ENCODE measurements at places on chromosomes 2 and 18.

GRCh38 chr18:27824275-27824674 lies 352.7 kb downstream of the CDH2 start:
- DNase-seq: no peak

DNA sequence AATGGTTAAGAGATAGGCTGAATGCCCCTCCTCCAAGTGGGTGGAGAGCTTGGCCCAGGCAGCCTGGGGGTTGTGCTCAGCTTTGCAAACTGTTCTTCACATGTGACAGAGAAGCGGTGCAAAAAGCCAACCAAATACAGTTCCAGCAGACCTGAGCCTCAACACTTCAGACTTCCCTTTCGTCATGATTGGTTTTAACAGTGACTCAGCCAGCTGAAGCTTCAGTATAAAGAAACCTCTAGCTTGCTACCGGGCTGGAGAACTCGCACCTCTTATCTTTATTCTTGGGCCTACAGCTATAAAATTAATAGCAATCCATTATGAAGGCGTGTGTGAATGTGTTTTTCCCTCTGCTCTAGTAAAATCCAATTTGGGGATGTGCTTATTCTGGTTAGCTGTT lies 20.0 kb downstream of the SETBP1 start:
- no peak for DNase-seq

DNA sequence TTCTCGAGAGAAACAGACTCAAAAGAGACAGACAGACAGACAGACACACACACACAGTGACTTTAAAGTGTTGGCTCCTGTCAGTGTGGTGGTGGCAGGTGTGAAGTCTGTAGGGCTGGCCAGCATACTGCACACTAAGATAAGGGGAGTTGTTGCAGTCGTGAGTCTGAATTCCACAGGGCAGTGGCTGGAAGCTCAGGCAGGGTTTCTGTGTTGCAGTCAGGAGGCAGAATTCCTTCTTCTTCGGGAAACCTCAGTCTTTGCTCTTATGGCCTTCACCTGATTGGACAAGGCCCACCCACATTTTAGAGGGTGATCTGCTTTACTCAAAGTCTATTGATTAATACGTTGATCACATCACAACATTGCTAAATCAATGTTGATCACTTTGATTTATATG lies 478.4 kb upstream of the HS6ST1 start:
- DNase-seq: no peak

- DNase-seq: no peak
Observed at GRCh38 chr18:67279988-67280387, 236.5 kb downstream of the DSEL start.

DNA sequence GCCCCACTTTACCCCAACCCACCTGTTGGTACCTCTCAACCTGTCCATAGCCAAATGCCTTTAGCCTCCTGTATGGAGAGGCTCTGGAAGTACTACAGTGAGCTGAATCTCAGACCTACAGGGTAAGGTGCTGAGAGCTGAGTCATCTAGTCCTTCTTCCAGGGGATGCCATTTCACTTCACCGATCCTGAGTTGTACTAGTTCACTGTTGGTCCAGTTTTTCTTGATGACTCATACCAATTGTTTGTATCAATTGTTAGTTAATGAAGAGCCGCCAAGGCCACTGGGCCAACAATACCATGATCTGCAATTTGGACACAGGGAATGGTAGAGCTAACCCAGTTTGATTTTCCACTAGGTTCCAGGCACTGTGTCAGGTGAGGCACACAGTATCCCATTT lies 257.0 kb downstream of the CLIP4 start:
- DNase-seq: no peak

DNA sequence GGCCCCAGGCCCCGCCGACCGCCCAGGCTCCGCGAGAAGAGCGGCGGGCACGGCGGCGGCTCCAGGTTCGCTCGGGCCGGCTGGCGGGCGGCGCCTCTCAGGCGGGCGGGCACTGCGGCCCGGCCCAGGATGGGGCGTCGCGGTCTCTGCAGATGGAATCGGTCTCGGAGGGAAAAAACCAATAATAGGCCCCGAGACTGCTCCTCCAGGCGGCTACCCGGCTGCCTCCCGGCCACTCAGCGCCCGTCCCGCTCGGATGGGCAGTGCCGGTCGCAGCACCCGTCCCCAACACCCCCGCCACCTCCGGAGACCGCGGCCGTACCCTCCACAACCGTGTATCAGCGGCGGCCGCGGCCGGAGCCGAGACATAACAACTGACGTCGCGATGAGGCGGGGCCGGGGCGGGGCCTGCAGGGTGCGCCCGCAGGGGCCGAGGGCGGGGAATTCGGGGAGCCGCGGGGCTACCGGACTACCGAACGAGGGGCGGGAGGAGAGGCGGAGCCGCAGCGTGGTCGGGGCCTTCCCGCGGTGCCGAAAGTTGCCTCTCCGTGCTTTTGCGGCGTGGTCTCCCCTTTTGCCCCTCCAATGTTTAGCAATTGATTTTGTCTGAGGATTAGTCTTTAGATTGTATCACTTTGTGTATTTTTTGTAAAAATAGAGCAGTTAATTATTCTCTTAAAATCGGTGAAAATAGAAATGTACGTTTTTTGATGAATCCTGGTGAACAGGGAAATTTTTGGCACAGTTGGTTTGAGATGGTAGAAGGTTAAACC lies at the start of gene RNF103:
Gene RNF103 (minus strand): TSS at position 372 of the 773 bp plus-strand sequence. CDS start 979 bp downstream, outside the sequence.
- peak; percentile 82 for DNase-seq

- no peak for DNase-seq
Observed at GRCh38 chr2:12722447-12723316, 5.9 kb downstream of the TRIB2 start.

GRCh38 chr2:236677368-236677767 lies 107.7 kb downstream of the ACKR3 start:
- no peak for DNase-seq

DNA sequence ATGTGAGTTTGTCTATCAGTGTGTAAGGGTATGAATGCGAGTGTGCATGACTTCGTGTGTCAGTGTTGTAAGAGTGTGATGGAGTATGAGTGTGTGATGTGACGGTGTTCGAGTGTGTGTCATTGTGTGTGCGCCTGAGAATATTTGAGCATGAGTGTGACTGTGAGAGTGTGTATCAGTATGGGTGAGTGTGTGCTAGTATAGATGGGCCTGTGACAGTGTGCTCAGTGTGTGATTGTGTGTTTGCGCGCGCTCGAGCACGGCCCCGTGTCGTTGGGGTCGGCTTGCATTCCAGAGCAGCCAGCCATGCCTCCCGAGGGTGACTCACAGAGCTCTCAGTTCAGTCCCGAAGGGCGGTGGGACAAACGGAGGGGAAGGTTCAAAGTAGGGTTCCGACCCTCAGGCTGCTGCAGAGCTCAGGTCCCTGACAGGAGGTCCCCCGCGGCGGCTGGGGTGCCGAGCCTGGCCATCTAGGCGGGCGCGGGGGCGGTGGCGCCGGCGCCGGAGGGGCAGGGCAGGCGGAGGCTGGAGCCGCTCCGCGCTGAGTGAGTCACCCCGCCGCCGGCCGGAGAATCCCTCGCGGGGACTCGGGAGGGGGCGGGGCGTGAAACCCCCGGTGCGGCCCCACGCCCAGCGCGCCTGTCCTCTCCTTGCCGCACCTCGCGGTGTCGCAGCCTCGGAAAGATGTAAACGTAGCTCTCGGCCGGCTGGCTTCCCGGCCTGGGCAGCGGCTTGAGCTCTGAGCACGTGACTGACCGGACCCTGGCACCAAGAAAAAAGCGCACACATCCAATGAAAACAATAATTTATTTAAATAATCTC lies 3.8 kb downstream of the DLX2 start:
- no peak for DNase-seq

- no peak for DNase-seq
Observed at GRCh38 chr2:6893876-6894482, 16.4 kb downstream of the RSAD2 start.

GRCh38 chr2:138252587-138252986 lies 249.0 kb upstream of the SPOPL start:
- DNase-seq: no peak

- DNase-seq: no peak
Observed at GRCh38 chr18:63128237-63128974, 191.2 kb downstream of the BCL2 start.

GRCh38 chr18:39434223-39434920 lies 1868.8 kb upstream of the CELF4 start:
- DNase-seq: no peak

DNA sequence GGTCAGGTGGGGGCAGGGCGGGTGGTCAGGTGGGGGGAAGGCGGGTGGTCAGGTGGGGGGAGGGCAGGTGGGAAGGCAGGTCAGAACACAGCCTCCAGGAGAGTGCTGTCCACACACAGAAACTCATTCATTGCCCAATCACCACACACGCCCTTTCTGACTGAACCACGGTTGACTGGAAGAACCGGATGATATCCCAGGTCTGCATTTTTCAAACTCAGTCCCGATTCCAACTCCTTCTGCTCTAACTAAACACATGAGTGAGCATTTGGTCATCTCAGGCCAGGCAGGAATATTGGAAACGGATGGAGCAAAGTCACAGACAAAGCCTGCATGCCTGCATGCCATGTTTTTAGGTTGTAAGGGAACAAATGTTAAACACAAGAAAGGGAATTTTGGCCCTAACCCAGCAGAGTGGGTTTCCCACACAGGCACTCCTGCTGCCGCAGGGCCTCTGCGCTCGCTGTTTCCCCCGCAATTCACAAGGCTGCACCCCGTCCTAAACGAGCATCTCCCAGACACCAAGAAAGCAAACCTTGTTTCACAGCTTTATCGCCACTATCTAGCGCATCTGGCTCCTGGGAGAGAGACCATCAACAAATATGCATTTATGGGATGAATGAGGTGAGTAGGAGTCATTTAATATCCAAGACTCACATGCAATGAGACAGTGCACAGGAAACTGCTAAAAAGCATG lies 100.1 kb downstream of the ZNF516 start:
- no peak for DNase-seq

- no peak for DNase-seq
Observed at GRCh38 chr2:4354678-4355077, 651.3 kb downstream of the DCDC2C start.

- DNase-seq: peak; percentile 17
Observed at GRCh38 chr2:177074099-177074710, 138.4 kb upstream of the HNRNPA3 start.

DNA sequence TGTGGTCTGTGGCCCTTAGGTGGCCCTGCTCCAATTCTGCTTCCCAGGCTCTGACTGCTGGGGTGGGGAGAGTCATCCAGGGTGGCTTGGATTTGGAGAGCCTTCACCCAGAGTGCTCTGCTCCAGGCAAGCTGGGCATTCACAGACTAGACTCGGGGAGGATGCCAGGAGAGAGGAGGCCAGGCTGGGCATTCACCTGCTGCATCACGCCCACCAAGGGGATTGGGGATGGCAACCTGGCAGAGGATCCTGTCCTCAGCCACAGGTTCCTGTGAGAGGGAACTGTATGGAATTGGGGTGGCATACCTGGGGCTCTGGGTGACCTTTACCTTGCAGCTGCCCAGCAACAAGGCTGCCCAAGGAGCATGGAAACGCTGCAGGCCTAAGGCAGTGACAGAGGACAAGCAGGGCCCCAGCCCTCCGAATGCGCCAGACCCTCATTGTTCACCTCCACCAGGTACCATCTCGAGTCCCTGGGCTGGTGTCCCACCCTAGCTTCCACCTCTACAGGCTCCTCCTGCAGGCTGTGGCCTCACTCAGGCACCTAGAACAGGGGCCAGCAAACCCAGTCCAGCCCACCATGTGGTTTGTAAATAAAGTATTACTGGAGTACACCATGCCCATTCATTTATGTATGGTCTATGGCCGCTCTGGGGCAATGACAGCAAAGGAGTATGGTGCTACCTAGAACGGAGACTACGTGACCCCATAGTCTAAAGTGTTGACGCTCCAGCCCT lies 255.3 kb upstream of the RAB6C start:
- no peak for DNase-seq

- peak; percentile 59 for DNase-seq
Observed at GRCh38 chr18:24913507-24914170, 438.3 kb downstream of the ZNF521 start.

DNA sequence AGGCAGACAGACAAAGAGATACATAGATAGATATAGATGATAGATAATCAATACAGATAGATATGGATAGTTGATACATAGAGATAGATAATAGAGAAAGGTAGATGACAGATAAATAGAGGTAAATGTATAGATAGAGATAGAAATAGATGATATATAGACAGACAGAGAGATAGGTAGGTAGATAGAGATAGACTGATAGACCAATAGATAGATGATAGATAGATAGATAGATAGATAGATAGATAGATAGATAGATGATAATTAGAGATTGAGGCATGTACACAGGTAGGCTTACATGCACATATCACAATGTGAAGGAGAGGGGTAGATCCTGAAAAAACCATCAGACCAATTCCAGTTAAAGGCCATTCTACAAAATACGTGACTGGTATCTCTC lies 724.7 kb downstream of the GALR1 start:
- no peak for DNase-seq

GRCh38 chr2:9753665-9754531 lies 89.4 kb upstream of the TAF1B start:
- no peak for DNase-seq

DNA sequence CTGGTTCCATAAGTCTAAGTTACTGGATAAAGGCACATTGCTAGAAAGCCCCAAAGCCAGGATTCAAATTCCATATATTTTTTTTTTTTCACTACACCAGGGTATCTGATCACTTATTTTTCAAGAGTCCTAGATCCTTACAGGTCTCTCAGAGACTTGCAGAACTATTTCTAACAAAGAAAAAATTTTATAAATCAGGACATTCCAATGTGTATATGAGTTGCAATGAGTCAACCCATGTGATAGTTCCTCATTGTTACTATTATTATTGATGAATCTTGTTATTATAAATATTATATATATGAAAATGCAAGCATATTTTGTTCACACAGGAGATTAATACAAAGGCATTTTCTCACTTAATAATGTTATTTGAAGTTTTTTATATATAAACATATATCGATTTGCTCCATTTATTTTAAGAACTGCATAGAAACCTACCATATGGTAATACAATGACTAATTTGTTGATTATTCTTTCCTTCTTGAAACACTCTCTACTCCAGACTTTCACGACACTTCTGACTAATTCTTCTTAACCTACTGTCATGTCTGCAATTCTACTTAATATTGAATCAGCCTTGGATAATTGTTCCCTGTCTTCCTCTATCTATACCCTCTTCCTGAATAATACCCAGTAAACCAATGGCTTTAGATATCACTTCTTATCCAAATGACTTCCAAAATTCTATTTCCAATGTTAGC lies 968.4 kb upstream of the NRXN1 start:
- no peak for DNase-seq

DNA sequence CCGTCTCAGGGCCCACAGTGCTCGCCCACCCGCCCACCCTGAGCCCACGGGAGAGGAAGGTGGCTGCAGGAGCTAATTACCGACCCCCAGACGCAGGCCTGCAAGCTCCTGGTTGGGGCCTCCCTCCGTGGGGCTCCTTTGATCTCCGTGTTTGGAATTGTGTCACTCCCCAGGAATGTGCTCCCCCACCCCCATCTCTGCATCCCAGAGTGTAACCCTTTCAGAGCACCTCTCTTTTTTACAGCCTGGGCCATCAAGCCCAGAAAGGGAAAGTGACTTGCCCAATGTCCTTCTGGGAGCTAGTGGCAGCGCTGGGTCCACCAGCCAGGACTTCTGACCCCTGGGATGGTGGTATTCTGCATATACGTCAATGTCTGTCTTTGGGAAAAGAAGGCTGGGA lies 335.1 kb downstream of the CYRIA start:
- DNase-seq: no peak

GRCh38 chr2:54653572-54654204 lies 69.8 kb upstream of the EML6 start:
- DNase-seq: no peak

GRCh38 chr2:31204783-31205182 lies 12.5 kb downstream of the CAPN14 start:
- no peak for DNase-seq
